ENCODE measurements at places on chromosomes 7 and 10.

DNA sequence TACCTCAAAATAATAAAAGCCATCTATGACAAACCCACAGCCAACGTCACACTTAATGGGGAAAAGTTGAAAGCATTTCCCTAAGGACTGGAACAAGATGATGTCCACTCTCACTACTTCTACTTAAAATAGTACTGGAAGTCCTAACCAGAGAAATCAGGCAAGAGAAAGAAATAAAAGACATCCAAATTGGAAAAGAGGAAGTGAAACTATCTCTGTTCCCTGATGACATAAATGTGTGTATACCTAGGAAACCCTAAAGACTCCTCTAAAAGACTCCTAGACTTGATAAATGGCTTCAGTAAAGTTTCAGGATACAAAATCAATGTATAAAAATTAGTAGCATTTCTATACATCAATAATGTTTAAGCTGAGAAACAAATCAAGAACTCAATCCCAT, 314.1 kb downstream of the WDR37 start:
- no peak for DNase-seq

DNA sequence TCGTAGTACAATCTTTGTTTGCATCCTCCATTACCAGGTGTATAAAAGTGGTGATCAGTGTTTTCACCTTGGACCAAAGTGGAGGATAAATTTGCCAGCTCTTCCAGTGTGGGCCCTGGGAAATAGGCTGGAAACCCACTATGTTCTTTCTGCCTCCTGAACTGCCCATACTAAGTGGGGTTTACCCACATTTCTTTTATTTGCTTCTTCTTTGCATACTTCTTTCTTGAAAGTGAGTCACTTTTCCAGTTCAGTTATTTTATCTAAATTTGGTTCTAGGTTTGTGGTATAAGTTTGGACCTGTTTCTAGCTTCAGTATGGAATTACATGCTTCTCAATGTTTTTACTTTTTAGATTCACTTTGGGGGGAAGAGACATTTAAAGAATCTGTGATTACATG, 126.2 kb upstream of the ACBD5 start:
- DNase-seq: no peak

GRCh38 chr10:50605951-50606270, 17.8 kb downstream of the SGMS1 start:
- DNase-seq: no peak

DNA sequence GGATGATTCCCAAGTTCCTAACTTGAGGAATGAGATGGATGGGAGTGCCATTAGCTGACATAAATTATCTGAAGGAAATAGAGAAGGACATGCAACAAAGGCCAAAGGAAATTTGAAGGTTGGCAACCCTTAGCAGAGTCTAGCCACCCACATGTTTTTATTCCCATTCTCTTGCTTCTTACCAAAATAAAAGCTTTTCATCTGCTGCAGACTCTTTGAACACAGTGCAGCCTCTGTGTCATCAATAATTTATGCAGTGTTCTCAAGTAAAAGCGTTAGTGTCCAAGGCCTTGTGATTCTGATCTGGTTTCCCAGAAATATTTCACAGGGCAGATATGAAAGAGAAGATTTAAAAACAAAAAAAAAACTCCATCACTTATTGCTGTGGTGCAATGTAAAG, 98.5 kb downstream of the ST7 start:
- DNase-seq: no peak

DNA sequence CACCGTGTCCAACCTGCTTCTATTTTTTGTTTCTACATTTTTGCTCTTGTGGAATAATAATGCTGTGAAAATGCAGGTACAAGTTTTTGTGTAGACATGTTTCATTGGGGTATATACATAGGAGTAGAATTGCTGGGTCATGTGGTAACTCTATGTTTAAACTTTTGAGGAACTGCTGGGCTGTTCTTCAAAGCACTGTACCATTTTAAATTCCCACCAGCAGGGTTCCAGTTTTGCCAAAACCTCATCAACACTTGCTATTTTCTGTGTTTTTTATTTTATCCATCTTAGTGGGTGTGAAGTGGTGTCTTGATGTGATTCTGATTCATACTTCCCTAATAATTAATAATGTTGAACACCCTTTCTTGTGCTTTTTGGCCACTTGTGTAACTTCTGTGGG, 138.6 kb downstream of the RGS10 start:
- DNase-seq: no peak

DNA sequence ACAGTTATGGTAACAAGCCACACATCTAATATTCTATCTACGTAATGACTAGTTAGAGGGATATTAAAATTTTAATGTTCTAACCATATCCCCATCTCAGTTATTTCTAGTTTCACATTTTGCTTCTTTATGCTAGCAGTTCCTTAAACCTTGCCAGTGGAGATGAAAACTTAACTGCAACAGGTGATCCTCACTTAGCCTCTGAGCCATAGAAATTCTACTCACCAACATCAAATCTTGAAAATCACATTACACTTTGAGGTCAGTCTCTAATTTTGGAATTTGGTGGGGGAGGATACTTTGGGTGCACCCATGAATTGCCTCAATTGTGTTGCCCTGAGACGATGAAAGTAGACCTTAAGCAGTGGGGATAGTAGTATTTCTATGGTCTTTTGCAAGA, 256.4 kb downstream of the GATA3 start:
- no peak for DNase-seq

DNA sequence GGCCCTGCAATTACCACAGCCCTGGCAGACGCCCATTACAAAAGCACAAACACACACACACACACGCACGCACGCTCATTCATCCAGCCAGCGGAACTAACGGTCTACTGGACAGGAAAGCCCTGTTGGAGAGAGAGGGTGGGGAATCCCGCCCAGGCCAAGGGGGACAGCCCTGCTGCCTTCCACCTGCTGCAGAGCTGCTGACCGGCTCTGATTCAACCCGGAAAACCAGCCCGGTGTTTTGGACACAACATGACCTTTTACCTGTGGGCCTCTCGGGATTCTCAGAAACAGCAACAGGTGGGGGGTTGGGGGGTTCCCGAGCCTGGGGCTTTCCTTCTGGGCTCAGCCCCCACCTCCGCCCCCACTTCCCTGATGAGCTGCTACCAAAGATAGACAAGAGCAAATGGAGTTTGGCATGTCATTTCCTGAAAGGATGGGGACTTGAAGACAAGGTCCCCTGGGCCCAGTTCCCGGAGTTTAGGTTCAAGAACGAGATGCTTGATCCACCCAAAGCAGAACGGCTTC, 18.5 kb upstream of the SERPINE1 start:
- no peak for DNase-seq

GRCh38 chr10:51747216-51747615, 47.8 kb upstream of the CSTF2T start:
- no peak for DNase-seq

GRCh38 chr7:67463983-67464382, 467.4 kb downstream of the TYW1 start:
- no peak for DNase-seq

- no peak for DNase-seq
These were observed 50.8 kb downstream of the FAM53B start for GRCh38 chr10:124693396-124693795.

DNA sequence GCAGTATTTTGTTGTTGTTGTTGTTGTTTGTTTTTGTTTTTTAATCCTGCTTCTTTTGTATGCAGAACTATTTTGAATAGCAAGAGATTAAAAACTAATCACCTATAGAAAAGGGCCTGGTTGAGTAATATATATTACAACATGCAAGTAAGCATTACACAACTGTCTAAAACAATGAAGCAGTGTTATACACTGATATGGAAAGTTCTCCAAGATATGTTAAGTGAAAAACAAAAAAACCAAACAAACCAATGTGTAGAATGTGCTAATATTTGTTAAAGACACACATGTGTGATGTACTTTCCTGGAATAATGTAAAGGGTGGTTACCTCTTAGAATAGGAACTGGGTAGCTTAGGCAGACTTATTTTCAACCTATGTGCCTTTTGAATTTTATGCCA, 117.4 kb downstream of the ZNF365 start:
- no peak for DNase-seq

DNA sequence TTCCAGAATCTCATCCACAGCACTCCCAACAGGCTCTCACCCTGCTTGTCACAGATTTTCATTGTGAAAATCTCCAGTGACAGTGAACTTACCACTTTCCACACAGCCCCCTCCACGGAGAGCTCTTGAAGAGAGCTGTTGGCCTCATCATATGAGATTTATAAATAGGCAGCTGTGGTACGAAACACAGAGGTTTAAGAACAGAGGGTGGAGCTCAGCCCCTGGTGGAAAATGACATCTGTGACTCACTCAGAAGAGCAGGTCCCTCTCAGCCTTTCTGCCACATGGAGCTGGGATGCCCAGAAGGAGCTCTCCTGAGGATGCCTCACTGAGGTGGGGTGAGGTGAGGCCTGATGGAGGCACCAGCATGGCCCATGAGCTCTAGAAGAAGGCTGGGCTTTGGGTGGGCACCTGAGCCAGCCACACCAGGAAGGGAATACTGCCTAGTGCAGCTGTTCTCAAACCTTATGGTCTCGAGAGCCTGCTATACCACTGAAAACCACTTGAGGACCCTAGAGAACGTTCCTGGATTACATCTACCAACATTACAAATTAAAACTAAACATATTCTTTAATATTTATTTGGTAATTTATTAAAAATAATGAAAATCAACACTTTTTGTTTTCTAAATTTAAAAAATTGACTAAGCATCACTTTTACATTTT, 25.8 kb upstream of the EEPD1 start:
- DNase-seq: no peak

DNA sequence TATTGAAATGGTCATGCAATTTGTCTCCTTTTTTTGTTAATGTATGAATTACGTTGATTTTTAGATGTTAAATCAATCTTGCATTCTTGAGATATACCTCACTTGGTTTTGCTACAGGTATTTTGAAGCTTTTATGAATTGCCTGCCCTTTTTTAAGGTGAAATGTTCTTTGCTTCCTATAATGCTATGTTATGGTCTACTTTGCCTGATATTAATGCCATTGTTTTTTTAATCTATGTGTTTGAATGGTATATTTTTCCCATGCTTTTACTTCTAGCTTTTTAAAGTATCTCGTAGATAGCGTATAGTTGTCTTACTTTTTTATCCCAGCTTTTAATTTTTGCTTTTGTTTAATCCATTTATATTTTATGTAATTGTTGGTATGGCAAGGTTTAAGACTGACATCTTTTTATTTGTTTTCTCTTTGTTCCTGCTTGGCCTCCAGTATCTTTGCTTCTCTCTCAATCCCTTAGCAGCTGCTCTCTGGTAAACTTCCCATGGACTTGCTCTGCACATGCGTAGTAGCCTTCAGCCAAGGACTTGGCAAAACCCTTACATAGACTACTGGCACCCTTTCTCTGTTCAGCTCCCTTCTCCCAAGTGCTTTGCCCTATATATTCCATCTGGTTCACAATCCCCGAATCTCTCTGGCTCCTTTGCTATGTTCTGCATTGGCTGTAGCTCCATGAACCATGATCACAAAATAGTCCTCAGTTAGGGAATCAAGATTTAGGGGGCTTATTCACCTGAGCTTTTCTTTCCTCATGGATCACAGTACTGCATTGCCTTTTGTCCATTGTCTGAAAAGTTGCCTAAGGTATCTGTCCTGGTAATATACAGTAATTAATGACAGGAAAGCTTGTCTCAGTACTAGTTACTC, 8.4 kb downstream of the TRIM24 start:
- no peak for DNase-seq

GRCh38 chr7:156127166-156128134, 315.2 kb upstream of the SHH start:
- DNase-seq: no peak

GRCh38 chr7:859359-860030, 16.9 kb upstream of the GET4 start:
- DNase-seq: no peak

GRCh38 chr7:152341039-152341913, 94.5 kb downstream of the KMT2C start:
- no peak for DNase-seq

GRCh38 chr7:150898475-150899011, 46.2 kb downstream of the AOC1 start:
- peak; percentile 72 for DNase-seq

DNA sequence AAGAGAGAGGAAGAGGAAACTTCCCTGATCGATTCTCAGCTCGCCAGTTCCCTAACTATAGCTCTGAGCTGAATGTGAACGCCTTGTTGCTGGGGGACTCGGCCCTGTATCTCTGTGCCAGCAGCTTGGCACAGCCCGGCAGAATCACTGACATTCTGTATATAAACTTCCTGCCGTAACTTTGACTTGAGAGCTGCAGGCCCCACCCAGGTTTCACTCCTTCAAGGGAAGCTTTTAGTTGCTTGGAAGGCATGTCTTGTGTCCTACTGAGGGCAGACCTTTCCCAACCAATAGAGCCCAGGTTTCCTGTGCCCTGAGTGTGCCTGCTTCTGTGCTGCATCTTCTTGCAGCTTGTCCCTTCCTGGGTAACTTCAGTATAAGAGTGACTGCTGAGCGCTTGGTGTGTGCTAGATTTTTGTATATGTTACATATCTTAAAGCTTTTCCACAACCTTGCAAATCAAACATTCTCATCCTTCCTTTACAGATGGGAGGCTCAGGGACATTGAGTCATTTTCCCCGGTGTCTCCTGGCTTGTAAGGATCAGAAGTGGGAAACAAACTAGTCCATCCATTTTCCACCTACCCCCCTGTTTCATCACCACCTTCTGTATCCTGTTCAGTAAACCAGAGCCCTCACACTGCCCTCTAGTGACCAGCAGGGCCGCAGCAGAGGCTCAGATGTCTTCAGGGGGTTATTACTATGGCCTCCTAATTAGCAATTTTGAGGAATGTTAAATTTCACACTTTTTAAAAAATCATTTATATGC, 225.2 kb upstream of the PRSS58 start:
- no peak for DNase-seq

DNA sequence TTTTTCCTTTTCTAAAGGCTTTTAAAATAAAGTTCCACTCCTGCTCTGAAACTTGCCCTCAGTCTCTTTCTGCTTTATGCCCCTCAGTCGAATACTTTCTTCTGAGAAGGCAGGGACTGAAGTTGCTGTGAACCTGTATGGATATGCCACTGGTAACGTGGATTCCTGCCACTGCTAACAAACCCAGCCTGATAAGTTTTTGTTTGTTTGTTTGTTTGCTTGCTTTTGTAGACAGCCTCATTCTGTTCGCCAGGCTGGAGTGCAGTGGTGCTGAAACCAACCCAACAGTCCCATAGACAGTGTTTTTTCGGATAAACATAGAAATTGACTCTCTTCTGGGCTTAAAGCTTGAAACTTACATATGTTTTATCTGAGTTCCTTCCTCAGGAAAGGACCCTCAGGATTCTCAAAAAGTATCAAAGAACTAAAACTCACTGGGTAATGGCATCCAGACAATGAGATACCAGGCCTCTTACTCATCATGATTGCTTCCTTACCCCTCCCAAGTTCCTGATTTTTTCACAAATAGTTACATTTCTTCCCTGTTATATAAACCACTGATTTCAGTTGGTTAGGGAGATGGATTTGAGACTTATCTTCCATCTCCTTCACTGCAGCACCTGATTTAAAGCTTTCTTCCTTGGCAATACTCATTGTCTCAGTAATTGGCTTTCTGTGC, 273.6 kb downstream of the SDHAF3 start:
- DNase-seq: no peak
